ENCODE measurements at places on chromosomes 11 and 22. TPM values are rescaled to one million over a fixed set of nuclear protein-coding genes. Genes with fewer than 3 reads are reported as not detected.

Gene MOGAT2
- not detected for total RNA-seq

Gene CADM1
- 7.6 TPM for total RNA-seq

Gene UPB1
- total RNA-seq, result 1.6 TPM

Gene USP2
- total RNA-seq, result 3.0 TPM

Gene GP1BB
- not detected for total RNA-seq

Gene GSTT2B
- total RNA-seq, result 23.9 TPM

Gene SEC14L2
- total RNA-seq, result 14.7 TPM

Gene SLC22A6
- not detected for total RNA-seq

Gene PAAF1
- total RNA-seq, result 13.9 TPM

Gene SCT
- total RNA-seq, result not detected

GRCh38 chr11:34205326-34206035 lies 100.1 kb downstream of the NAT10 start:
- no peaks in the 10 kb centered on the region for H3K4me1 ChIP-seq
- no peaks in the 10 kb centered on the region for H3K36me3 ChIP-seq
- no peak overlapping the region for H3K27ac ChIP-seq
- no peaks in the 10 kb centered on the region for H3K27me3 ChIP-seq

DNA sequence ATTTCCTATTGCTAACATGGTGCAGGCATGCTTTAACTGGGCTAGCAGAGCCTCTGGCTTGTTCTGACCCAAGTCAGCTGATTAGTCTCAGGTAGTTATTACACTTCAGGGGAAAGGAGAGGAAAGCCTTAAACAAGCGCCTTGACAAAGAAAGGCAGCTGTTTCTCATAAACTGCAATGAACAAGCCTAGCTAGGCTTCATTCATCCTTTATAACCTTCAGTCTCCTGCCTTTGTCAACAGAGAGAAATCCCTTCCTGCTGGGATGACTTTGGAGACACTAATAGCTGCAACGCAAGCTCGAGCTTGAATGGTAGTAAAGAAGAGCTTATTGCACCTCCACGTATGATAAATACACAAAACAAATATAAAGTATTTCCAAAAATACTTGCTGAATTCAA lies 68.4 kb downstream of the CCDC34 start:
- no peaks in the 10 kb centered on the region for H3K27me3 ChIP-seq
- H3K4me3 ChIP-seq, result no peak overlapping the region
- no peaks in the 10 kb centered on the region for H3K4me1 ChIP-seq
- no peak overlapping the region for H3K27ac ChIP-seq
- DNase-seq, result no peak

GRCh38 chr11:95451682-95452081 lies 220.7 kb upstream of the SESN3 start:
- no peaks in the 10 kb centered on the region for H3K27me3 ChIP-seq
- no peaks in the 10 kb centered on the region for H3K4me1 ChIP-seq
- no peak overlapping the region for H3K27ac ChIP-seq
- DNase-seq, result no peak

- no peak overlapping the region for H3K4me3 ChIP-seq
- DNase-seq, result peak; percentile 55
- no peak overlapping the region for H3K27ac ChIP-seq
- H3K4me1 ChIP-seq, result no peaks in the 10 kb centered on the region
Observed at GRCh38 chr22:48444320-48445112, 1383.2 kb downstream of the BRD1 start.

DNA sequence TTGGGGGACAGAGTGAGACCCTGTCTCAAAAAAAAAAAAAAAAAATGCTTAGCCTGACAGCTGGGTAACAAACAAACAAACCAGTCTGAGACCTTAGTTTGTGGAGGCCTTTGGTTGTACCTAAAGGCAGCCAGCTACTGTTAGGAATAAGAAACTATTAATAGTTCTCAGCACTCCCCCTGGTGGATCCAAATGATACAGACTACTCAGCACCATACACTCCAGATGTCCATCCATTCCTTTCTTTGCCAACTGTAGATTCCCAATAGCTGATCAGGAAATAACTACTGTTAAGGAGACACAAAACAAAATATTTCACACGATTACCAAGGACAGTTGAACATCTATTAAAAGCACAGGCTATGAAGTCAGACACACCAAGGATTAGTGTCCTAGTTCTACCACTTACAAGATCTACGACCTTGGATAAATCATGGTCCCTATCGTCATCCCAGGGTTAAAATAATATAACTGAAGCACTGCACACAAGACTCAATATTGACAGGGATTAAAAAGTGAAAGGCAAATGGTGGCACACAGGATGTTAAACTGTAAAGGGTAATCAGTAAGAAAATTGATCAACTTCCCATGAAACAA lies 17.2 kb downstream of the CLDN25 start:
- no peaks in the 10 kb centered on the region for H3K4me1 ChIP-seq
- H3K27me3 ChIP-seq, result no peaks in the 10 kb centered on the region
- no peak overlapping the region for H3K27ac ChIP-seq
- DNase-seq, result no peak
- no peak overlapping the region for H3K4me3 ChIP-seq

GRCh38 chr11:71242391-71242790 lies 10.0 kb downstream of the SHANK2 start:
- no peak for DNase-seq
- H3K36me3 ChIP-seq, result no peaks in the 10 kb centered on the region
- no peak overlapping the region for H3K4me3 ChIP-seq
- H3K27ac ChIP-seq, result no peak overlapping the region
- H3K27me3 ChIP-seq, result no peaks in the 10 kb centered on the region

DNA sequence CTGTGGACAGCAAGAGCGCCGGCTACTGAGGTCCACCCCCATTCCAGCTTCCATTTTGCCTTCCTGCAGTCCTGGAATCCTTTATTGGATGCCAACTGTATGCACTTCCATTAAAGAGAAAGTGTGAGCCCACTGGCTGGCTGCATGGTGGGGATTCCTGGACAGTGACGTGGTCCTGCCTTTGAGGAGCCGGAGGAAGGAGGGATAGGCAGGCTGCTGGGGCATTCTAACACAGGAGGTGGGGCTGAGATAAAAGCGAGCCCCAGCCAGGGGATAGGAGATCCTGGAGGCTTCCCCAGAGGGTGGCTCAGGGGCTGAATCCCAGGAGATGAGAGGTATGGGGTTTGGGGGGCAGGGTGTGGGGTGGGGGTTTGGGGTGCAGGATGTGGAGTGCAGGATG lies 984.7 kb downstream of the BRD1 start:
- no peaks in the 10 kb centered on the region for H3K36me3 ChIP-seq
- no peak overlapping the region for H3K27ac ChIP-seq
- no peak for DNase-seq
- no peak overlapping the region for H3K4me3 ChIP-seq
- no peaks in the 10 kb centered on the region for H3K27me3 ChIP-seq

GRCh38 chr11:1570531-1570895 lies 1.6 kb downstream of the DUSP8 start:
- H3K36me3 ChIP-seq, result no peaks in the 10 kb centered on the region
- H3K27ac ChIP-seq, result no peak overlapping the region
- no peak for DNase-seq
- H3K4me3 ChIP-seq, result no peak overlapping the region
- H3K4me1 ChIP-seq, result no peaks in the 10 kb centered on the region

DNA sequence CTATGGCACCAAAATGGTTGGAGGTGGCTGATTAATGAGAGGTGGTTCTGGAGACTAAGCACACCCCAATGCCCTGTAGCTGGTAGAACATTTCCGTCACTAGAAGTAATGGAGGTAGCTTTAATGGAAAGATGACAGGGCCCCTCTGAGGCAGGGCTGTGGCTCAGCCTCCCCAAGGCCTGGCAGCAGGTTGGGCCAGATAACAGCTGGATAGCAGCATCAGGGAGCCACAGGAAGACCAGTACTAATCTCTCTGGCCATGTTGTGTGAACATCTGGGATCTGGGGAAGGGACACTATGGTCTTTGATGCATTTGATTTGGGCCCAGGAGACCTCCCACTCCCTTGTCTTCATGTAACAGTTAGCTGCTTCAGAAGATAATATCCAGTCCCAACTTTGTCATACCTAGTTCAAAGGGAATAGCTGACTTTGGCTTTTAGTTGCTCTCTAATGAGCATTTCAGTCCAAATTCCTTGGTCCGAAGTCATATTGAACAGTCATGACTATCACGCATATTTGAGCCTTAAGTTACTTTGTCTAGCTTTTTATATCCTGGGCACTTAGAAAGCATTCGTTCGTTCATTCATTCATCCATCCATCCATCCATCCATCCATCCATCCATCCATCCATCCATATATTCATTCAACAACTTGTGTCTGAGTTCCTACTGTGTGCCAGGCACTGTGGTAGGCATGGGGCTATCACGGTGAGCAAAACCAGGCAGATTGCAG lies 53.0 kb upstream of the LMO2 start:
- H3K27me3 ChIP-seq, result no peaks in the 10 kb centered on the region
- DNase-seq, result no peak
- no peak overlapping the region for H3K27ac ChIP-seq
- no peaks in the 10 kb centered on the region for H3K36me3 ChIP-seq
- H3K4me1 ChIP-seq, result peaks cover 4% of the 10 kb centered on the region

DNA sequence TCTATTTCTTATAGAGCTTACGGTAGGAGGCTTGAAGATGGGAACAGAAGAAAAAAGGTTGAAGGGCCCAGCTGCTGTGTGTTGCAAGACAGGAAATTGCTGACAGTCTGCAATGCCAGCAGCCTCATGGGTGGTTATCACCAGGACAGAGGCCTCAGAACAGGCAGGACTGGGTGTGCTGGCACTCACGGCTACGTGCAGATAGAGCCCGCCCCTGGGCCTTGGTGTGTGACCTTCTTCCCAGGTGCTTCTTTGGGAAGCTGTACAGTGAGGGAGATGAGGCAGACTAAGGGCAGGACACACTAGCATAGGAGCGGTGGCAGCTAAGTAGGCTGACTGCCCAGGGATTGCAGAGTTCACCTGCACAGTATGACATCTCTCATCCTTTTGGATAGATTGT lies 12.6 kb downstream of the PRAME start:
- no peaks in the 10 kb centered on the region for H3K4me1 ChIP-seq
- H3K27ac ChIP-seq, result no peak overlapping the region
- H3K27me3 ChIP-seq, result no peaks in the 10 kb centered on the region
- no peaks in the 10 kb centered on the region for H3K36me3 ChIP-seq
- H3K4me3 ChIP-seq, result no peak overlapping the region

- H3K27me3 ChIP-seq, result no peaks in the 10 kb centered on the region
- H3K36me3 ChIP-seq, result peaks cover 3% of the 10 kb centered on the region
- H3K4me3 ChIP-seq, result no peak overlapping the region
- DNase-seq, result no peak
- no peaks in the 10 kb centered on the region for H3K4me1 ChIP-seq
Observed at GRCh38 chr11:7498193-7498592, 12.9 kb downstream of the OLFML1 start.

DNA sequence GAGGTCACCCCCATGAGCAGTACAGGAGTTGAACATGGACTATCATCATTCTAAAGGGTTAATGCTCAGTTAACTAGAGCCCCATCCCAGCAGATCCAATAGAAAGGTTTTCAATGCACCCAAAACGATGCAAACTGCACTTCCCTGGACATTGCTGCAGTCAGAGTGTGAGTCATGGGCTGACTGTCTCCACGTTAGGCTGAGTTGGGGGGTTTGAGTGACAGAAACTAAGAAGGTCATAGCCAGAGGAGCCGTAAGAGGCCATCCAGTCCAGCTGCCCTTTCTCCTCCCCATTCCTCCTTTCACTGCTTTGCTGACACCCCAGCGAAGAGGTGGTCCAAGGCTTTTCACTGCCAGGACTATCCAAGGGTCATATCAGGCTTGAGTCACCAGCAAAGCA lies 10.5 kb upstream of the OR2AT4 start:
- H3K36me3 ChIP-seq, result no peaks in the 10 kb centered on the region
- no peaks in the 10 kb centered on the region for H3K27me3 ChIP-seq
- H3K27ac ChIP-seq, result no peak overlapping the region
- DNase-seq, result no peak
- no peaks in the 10 kb centered on the region for H3K4me1 ChIP-seq
- H3K4me3 ChIP-seq, result no peak overlapping the region

GRCh38 chr11:6216501-6216900 lies 11.1 kb downstream of the C11orf42 start:
- peaks cover 2% of the 10 kb centered on the region for H3K36me3 ChIP-seq
- no peaks in the 10 kb centered on the region for H3K4me1 ChIP-seq
- no peaks in the 10 kb centered on the region for H3K27me3 ChIP-seq
- no peak overlapping the region for H3K27ac ChIP-seq

GRCh38 chr11:46639197-46639839 lies 22.0 kb downstream of the ATG13 start:
- no peaks in the 10 kb centered on the region for H3K36me3 ChIP-seq
- no peak overlapping the region for H3K27ac ChIP-seq
- DNase-seq, result no peak
- H3K4me1 ChIP-seq, result no peaks in the 10 kb centered on the region
- no peak overlapping the region for H3K4me3 ChIP-seq

DNA sequence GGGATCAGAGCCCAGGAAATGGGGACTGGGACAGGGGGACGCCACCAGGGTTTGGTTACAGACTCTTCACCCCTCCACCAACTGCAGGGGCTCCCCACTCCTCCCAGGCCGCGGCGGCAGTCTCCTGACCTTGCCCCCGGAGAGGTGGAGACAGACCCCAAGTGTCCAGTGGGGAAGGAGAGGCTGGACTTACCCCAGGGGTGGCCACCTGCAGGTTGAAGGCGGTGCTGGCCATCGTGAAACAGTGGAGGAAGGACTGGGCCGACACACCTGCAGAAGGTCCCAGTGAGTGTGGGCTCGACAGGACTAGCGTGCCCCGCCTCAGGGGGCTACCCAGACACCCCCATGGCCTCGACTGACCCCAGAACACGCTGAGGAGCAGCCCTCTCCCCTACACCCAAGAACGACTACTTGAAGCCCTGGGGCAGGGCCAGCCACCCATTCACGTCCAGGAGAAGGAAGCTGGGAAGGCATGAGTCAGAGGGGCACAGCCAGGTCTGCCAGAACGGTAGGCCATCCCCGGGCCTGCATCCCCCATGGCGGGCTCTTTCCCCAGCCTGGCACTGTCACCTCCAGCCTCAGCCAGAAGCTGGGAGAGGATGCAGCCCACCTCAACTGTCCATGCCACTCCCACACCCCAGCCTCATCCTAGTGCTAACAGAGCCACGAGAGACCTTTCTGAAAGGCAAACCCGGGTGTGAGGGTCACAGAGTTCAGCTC lies 2.3 kb downstream of the GATD1 start:
- no peaks in the 10 kb centered on the region for H3K36me3 ChIP-seq
- peak; percentile 76 for DNase-seq
- H3K27me3 ChIP-seq, result no peaks in the 10 kb centered on the region

- no peak overlapping the region for H3K4me3 ChIP-seq
- H3K27ac ChIP-seq, result no peak overlapping the region
- no peaks in the 10 kb centered on the region for H3K36me3 ChIP-seq
- H3K4me1 ChIP-seq, result no peaks in the 10 kb centered on the region
Observed at GRCh38 chr11:19442554-19442910, 201.8 kb upstream of the E2F8 start.
